ENCODE measurements at places on chromosomes 6 and 20. TPM values are rescaled to one million over a fixed set of nuclear protein-coding genes. Genes with fewer than 3 reads are reported as not detected.

DNA sequence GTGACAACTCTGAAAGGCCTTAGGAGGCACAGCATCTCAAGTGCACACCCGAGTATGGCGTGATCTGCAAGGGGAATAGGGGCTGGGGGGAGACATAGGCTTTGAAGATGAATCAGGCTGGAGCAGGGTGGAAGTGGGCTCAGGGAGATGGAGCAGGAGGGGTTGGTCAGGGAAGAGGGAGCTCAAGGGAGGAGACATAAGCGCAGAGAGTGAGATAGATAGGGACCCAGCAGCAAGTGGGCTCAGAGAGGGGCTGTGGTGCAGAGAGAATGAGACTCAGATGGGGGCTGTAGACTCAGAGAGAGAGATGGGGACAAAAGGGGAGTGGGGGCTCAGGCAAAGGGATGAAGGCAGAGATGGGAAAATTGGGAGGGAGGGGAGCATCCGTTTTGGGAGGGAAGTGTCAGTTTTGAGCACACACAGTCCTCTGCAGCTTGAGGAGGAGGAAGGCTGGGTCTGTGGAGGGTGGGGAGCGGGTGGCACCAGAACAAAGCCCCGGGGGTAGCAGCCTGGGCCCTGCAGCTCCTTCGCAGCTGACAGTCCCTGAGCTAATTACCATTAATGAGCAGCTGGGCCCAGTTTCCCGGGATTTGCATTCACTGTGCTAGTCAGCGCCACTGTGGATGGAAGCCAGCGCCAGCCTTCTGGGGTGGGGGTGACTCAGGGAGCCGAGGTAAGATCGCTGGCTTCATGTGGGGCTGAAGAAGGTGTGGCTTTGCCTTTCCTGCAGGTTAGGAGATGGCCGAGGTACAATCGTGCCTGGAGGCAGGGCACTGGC is 18.7 kb downstream of the SRXN1 start:
- H3K27me3 ChIP-seq: no peaks in the 10 kb centered on the region
- no peaks in the 10 kb centered on the region for H3K36me3 ChIP-seq
- no peak for DNase-seq
- H3K4me3 ChIP-seq: no peak overlapping the region

DNA sequence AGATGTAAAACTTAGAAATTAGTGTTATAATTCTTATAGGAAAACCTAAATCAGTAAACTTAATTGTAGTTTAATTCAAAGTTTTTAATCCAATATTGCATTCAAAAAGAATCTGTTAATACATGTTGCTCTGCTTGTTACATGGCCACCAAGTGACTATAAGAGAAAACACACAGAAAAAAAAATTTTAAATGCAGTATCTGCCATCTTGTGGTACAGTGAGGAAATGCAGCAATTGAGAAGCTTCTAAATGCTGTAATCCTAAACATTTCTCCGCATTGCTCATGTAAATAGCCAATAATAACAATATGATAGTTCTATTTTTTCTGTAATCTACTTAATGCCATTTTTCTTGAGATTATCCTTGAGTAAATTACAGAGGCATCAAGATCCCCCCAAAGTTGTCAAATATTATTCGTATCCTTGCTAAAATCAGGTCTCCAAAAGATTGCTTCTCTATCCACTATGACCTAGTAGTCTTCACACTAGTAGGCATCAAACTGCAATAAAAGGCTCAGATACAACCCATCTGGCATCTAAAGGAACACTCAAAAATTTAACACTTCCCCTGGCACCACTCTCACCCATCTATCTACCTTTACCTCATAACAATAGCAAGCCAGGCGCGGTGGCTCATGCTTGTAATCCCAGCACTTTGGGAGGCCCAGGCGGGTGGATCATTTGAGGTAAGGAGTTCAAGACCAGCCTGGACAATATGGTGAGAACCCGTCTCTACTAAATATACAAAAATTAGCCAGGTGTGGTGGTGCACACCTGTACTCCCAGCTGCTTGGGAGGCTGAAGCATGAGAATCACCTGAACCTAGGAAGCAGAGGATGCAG is 34.6 kb downstream of the HDAC2 start:
- no peak for DNase-seq
- no peaks in the 10 kb centered on the region for H3K4me1 ChIP-seq
- no peaks in the 10 kb centered on the region for H3K27me3 ChIP-seq
- H3K36me3 ChIP-seq: peaks cover 24% of the 10 kb centered on the region

DNA sequence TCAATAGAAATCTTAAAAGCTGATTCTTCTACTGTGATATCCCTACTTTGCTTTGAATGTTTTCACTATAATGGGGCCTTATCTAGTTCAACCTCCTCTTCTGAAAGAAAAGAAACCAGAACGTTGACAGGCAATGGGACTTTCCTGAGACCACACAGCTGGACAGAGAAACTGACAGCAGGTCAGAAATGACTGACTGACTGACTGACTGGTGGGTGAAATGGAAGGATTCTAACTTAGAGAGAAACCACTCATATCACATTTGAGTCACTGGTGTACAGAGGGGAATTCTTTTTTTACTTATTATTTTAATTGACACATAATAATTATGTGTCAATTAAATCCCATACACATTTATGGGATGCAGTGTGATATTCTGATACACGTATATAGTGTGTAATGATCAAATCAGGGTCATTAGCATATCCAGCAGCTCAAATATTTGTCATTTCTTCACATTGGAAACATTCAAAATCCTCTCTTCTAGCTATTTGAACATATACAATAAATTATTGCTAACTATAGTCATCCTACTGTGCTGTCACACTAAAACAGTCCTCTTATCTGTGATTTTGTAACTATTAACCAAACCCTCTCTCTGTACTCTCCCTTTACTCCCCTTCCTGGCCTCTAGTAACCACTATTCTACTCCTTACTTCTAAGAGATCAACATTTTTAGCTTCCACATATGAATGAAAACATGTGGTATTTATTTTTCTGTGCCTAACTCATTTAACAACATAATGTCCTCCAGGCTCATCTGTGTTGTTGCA is 64.8 kb upstream of the NRSN1 start:
- no peaks in the 10 kb centered on the region for H3K27me3 ChIP-seq
- DNase-seq: no peak
- H3K4me1 ChIP-seq: no peaks in the 10 kb centered on the region
- H3K36me3 ChIP-seq: no peaks in the 10 kb centered on the region

NRSN1 gene
- total RNA-seq: not detected

RNF144B gene
- total RNA-seq: 2.3 TPM

DNA sequence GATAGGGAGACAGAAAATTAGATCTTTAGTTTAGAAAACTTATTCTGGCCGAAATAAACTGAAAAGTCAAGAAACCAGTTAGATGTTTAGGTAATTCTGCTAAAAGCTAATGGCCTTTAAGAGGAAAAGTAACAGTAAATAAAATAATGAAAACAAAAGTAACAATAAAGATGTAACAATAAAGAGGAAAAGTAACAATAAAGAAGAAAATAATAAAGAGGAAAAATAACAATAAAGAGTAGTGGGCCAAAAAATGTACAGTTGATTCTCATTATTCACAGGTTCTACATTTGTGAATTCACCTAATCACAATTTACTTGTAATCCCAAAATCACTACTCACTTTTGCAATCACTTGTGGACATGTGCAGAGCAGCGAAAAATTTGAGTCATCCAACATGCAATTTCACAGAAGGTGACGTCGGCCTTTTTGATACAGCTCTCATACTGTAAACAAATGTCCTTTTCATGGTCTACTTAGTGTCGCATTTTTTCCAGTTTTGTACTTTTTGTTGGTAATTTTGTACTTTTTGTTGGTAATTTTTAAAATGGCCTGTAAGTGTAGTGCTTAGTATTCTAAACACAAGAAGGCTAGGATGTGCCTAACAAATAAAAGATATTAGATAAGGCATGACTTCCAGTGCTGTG is 24.0 kb downstream of the HBS1L start:
- no peak overlapping the region for H3K4me3 ChIP-seq
- H3K27ac ChIP-seq: peak overlapping the region; percentile 55
- no peak for DNase-seq

- no peaks in the 10 kb centered on the region for H3K36me3 ChIP-seq
- H3K4me1 ChIP-seq: peaks cover 23% of the 10 kb centered on the region
- no peaks in the 10 kb centered on the region for H3K27me3 ChIP-seq
- H3K4me3 ChIP-seq: peak overlapping the region; percentile 65
- DNase-seq: no peak
Measured at GRCh38 chr6:28335040-28335563, 846 bp downstream of the ZSCAN31 start.

HLA-DRB5 gene
- total RNA-seq: 12.6 TPM

GRCh38 chr20:38650010-38650409 is 48.4 kb downstream of the ARHGAP40 start:
- H3K4me3 ChIP-seq: no peak overlapping the region
- H3K27ac ChIP-seq: no peak overlapping the region
- peaks cover 42% of the 10 kb centered on the region for H3K27me3 ChIP-seq

TBXT gene
- total RNA-seq: not detected
